NB4 (cell line): ENCODE measurements at places on chromosomes 6 and 20.
A peak's percentile ranks its signal among the peaks of the same experiment; 100 is the strongest.

GRCh38 chr6:101397199-101397598 lies 3.7 kb downstream of the GRIK2 start:
- peak; percentile 23 for DNase-seq

- DNase-seq, result no peak
Observed at GRCh38 chr20:45890077-45890984, 677 bp downstream of the NEURL2 start.

GRCh38 chr20:59182401-59183044 lies 18.9 kb downstream of the ZNF831 start:
- DNase-seq, result peak; percentile 67

DNA sequence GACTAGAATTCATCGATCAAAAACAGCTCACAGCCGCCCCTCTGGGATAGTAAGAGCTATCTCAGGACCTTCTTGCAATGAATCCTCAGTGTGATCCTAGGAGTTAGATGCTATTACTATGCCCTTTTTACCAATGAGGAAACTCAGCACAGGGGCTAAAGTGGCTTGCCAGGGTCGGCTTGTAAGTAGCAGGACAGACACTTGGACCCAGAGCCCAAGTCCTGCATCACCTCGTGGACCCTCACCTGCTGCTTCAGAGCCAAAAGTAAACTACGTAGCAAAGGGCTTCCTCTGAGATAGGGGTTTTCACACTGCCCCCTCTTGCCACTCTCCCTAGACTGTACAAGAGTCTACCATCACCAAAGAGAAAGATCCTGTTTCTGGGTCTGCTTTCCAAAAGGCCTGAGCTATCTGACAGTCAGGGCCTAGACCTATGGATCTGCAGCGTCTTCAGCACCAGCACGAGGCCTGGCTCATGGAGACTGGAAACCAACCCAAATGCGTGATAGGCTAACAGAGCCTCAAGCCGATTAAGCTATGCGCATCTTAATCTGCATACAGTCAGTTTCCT lies 172.3 kb downstream of the ANKRD60 start:
- no peak for DNase-seq

DNA sequence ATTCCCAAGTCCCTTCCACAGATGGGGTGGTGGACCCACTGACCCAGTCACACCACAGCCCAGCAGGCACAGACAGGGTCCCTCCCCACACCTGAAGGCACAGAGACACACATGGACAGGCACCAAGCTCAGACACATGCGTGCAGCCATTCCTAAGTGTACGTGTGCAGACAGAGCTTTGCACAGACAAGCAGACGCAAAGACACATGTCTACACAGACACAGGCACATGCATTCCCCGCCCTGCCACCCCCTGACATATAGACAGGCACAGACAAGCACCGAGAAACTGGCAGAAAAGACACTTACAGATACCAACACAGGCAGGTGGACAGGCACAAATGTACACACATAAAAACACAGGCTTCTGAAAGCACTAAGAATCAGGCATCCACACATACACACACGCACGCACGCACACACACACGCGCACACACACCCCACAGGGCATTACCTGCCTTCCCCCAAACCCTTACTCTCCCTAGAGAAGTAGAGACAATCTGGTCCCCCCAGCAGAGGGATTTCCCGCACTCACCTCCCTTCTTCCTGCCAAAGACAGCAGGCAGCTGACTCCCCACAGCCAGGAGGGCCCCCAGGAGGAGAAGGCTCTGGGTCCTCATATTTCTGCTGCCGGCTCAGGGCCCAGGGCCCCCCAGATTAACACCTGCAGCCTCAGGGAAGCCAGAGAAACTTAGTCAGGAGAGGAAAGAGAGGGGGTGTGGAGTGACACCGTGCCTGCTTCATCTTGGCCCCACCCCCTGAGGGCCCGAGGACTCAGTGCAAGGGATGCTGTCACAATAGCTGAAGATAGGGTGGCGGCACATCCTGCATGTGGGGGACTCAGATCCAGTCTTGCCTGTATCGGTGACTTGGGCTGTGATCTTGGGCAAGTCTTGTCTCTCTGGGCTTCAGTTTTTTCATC lies at the start of gene WFDC5:
Gene WFDC5, minus strand, starts transcription at position 710 of the 921 bp plus-strand sequence. Its CDS starts 91 bp downstream, at position 619.
- no peak for DNase-seq

- DNase-seq, result peak; percentile 81
Observed at GRCh38 chr6:117409420-117409819, 16.3 kb downstream of the ROS1 start.

GRCh38 chr20:41173161-41173721 lies 35.9 kb downstream of the PLCG1 start:
- DNase-seq, result peak; percentile 70

GRCh38 chr20:48382304-48382703 lies 445.5 kb downstream of the PREX1 start:
- DNase-seq, result no peak

DNA sequence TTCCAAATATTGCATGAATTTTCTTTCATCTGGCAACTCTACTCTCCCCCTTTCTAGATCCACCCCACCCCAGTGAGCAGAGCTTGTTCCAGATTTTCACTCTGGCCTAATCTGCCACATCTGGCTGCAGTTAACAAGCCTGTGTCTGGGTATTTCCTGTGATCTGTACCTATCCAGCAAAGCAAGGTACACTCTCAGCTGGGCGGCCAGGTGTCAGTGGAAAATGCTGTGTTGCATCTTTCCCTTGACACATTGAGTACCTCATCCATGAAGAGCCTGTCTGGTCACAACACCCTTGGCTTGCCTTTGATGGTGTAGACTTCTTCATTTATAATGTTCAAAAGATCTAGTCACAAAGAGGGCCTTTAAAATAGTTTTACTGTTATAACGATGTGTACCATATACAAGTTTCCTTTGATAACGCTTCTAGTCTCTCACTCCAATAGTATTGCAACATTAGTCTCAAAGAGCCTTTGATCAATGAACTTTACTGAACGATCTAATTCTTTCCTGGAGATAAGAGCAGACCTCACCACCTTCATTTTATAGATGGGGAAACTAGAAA lies 6.0 kb upstream of the RNF182 start:
- no peak for DNase-seq

DNA sequence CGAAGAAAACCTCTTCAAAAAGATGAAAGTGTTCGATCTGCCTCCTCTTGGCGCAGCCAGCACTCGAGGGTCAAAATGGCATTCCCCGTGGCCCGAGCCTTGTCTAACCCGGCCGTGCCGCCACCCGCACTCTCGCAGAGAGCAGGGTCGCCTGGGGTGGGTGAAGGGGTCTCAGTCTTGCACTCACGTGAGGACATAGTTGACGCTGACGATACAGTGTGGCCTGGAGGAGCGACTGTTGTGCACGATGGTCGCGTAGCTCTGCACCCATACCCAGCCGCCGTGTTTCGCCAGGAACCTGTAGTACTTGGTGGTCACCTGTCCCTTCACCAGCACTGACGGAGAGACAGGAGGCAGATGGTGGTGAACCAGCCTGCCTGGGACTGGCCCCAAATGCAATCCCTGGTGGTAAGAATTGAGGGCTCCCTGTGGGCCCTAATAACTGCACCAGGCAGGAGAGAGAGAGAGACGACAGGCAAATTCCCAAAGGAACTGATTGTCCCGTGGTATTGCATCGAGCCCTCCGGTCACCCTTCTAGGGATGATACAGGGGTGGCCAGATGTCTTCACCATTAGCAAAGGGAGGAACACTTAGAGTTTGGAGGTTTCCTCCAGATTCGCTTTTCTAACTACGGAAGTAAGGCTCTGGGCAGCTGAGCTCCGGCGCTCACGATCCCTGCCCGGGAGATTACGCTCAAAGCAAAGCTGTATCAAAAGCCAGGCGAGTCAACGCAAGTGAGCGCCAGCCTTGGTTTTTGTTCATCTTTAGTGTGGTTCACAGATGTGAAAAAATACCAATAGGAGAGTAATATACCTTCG lies 17.4 kb downstream of the SIM1 start:
- no peak for DNase-seq

DNA sequence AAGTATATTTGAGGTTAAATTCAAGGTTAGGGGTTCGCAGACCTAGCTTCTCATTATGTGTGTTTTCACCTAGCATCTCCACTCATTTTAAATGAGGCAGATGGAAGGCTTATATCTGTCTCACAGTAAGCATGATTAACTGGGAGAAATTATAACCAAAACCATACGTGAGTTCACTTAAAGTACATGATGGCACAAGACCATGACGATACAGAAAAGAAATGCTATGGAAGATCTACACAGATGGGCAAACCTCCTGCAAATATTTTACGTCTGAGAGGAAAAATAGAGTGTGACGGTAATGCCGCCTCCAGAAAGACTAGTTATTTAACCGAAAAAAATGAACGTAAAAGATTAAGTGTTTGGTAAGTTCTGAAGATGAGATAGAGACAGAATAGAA lies 337.8 kb downstream of the FARS2 start:
- no peak for DNase-seq

DNA sequence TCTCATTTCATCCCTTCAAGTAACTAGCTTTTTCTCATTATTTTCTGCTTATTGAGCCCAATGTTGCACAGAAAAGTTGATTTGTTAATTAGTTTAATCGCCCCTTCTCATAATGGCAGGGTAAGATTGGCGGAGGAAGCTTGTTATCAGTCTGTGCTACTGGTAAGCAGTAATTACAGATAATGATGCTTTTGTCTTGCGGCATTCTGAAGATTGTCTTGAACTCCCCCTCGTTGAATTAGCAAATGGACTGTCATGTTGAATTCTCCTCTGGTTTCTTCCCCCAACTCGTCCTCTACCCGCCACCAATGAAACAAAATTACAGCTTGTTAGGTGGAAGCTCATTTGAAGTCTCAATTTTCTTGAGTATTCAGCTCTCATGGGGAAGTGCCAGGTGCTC lies 39.4 kb downstream of the PRDM13 start:
- no peak for DNase-seq

DNA sequence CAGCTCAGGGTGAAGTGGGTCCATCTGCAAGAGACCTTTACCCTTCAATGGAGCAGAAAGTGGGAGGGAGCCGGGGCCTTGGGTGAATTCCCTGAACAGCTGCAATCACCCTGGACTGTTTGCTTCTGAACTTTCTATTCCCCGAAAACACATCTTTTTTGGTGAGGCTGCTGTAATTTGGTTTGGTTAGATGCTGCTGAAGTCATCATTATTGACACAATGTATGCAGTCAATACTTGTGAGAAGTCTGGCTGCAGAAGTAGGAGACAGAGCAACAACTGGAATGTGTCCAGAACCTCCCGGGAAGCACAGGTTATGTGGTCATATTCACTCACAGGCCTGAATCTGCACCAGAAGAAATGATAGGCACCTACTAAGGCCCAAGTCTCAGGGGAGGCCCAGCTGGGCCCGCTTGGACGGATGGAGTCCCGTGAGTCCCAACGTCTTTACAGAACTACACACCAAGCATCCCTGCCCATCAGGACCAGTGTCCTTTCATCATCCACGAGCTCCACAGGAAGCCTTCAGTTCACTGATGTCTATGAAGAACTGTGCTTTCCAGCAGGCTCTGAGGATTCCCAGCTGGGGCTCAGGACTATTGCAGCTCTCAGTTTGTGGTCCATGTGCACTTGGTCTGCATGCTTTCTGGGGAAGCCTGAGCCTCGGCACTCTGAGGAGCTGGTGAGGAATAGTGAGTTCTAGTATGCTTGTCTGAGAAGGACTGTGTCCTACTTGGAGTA lies 177.6 kb downstream of the THBS2 start:
- DNase-seq, result no peak

GRCh38 chr6:118675225-118675624 lies 23.8 kb upstream of the CEP85L start:
- DNase-seq, result no peak
